ENCODE measurements at places on chromosomes 1 and 21. TPM values are rescaled to one million over a fixed set of nuclear protein-coding genes. Genes with fewer than 3 reads are reported as not detected.
A peak's percentile ranks its signal among the peaks of the same experiment; 100 is the strongest.

- no peak for DNase-seq
- peaks cover 12% of the 10 kb centered on the region for H3K36me3 ChIP-seq
- H3K4me1 ChIP-seq = no peaks in the 10 kb centered on the region
- no peak overlapping the region for H3K4me3 ChIP-seq
- no peaks in the 10 kb centered on the region for H3K27me3 ChIP-seq
- H3K27ac ChIP-seq = no peak overlapping the region
Measured at GRCh38 chr1:151039521-151039920, 3.1 kb downstream of the BNIPL start.

GRCh38 chr1:73044241-73045036, 762.1 kb upstream of the NEGR1 start:
- no peaks in the 10 kb centered on the region for H3K36me3 ChIP-seq
- H3K27ac ChIP-seq = no peak overlapping the region
- H3K27me3 ChIP-seq = no peaks in the 10 kb centered on the region
- no peak for DNase-seq

DNA sequence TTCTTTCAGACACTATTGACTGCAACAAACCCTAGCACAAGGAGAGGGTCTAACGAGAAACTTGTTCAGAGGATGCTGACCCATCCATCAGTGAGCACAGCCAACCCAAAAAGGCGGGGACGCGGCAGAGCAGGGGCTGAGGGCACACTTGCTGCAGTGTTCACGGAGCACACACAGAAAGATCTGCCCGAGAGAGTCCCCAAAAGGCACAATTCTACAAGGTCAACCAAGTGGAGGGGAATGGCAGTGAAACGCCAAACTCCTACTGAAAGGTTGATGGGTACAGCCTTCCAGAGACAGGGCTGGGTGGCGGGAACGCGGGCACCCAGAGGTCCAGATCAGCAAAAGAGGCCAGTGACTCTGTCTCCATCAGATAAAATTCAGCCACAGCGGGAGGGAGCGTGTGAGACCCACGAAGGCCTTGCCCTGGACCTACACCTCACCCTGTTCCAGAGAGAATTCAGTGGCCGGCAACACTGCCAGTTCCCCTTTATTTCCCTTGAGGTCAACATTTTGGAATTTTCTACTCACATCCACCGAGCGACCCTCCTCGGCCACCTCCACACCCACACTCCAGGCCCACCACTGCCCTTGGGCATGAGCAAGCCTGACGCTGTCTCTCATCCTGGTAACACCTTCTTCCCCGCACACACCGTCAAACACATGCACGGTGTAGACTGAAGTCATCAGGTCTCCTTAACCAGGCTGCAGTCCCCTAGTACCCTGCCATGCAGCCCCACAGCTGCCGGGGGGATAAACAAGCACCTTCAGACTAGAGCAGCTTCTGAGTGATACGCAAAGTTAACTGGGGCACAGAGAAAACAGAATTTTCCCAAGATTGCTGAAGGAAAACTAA, 5.5 kb downstream of the GNG4 start:
- H3K4me1 ChIP-seq = peaks cover 7% of the 10 kb centered on the region
- H3K4me3 ChIP-seq = no peak overlapping the region
- no peak for DNase-seq
- peaks cover 26% of the 10 kb centered on the region for H3K27me3 ChIP-seq
- H3K27ac ChIP-seq = no peak overlapping the region

DNA sequence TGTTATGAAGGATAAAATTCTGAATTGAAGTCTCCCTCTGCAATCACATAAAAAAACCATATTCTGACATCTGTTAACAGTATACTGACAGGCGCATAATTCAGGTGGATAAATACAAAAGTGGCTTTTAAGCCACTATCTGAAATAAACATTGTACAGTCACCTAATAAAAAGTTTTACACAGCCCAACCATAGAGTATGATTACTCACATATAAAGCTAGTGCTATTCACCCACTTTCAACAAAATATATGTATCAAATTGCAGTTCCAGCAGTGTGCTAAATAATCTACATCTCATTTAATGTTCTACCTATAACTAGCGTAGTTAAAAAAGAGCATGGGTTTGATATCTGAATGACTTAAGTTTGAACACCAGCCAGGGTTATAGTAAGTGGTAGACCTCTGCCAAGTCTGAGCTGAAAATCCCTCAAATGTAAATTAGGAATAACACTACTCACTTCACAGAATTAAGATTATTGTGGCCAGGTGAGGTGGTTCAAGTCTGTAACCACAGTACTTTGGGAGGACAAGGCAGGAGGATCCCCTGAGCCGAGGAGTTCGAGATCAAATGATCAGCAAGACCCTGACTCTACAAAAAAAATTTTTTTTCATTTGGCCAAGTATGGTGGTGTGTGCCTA, 3.9 kb downstream of the EGLN1 start:
- H3K27ac ChIP-seq = peak overlapping the region; percentile 98
- H3K4me1 ChIP-seq = peaks cover 33% of the 10 kb centered on the region
- DNase-seq = no peak
- no peaks in the 10 kb centered on the region for H3K27me3 ChIP-seq

Gene GJB4
- not detected for total RNA-seq
